ENCODE measurements at places on chromosomes 16 and 17. TPM values are rescaled to one million over a fixed set of nuclear protein-coding genes. Genes with fewer than 3 reads are reported as not detected.

The GGA2 gene
- total RNA-seq, result 64.6 TPM

The FAM171A2 gene
- total RNA-seq, result 2.9 TPM

The IGF2BP1 gene
- not detected for total RNA-seq

DNA sequence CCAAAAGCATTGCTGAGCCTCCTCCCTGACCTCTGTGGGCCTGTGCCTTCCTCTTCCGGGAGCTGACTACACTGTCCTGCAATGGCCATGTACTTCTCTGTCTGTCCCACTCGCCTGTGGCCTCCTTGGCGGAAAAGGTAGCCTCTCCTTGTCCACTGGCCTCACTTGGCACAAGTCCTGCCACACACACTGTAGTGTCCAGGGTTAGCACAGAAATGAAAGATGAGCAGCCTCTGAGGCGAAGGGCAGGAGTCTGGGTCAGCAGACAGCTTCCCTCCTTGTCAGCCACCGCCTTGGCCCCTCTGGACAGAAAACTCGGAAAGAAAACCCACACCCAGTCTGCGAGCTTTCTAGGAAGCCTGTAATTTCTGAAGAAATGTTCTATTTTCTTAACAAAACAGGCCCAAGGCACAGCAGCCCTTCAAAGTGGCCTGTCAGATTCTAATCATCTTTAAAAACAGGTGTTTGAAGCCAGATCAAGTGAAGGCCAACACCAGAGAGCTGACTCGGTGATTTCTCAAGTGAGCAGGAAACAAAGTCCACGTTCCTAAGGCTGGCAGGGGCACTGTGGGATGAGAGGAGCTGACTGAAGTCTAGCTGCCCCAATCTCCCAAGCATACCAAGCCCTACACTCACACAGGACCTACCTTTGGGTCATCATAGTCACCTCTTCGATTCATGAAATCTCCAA lies 67.2 kb downstream of the GTF3C1 start:
- DNase-seq, result no peak

DNA sequence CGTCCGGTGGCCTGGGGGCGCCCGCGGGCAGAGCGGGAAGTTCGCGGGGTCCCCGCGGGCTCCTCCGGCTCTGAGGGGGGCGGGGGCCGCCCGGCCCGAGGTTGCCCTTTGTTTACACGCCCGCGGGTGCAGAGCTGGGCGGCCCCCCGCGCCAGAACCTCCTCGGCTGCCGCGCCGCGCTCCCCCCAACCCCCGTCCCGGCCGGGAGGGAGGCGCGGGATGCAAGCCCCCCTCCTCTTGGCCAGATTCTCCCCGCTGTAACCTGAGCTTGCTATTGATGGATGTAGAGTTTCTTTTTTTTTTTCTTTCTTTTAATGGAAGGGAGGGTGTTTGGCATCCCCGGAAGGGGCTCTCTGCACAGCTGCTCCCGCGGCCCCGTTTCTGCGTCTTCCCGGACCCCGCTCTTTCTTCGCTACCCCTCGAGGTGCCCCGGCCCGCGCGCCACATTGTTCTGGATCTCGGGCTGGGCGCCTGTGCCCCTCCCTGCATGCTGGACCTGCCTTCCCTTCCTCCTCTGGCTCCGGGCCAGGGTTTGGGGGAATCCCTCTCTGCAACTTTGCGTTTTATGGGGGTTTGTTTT lies 646 bp downstream of the CBX2 start:
- no peak for DNase-seq

DNA sequence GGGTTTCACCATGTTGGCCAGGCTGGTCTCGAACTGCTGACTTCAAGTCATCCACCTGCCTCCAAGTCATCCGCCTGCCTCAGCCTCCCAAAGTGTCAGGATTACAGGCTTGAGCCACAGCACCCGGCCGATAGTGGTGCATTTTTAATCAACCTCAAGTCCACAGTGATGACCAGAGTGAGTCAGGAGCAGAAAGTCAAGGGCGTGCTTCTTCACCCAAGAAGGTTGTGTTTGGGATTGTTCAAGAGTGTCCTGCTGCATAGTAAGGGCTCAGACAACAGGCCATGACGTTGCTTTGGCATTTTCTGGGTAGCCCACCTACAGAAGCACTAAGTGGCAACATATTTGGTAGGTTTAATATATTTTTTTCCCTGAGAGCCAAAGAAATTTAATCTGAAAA lies 108.3 kb upstream of the FAM20A start:
- no peak for DNase-seq

GRCh38 chr17:1755252-1755826 lies 6.5 kb upstream of the SERPINF1 start:
- DNase-seq, result no peak

GRCh38 chr16:85833219-85833920 lies 33.9 kb downstream of the COX4I1 start:
- DNase-seq, result no peak

Measured in body of pancreas (tissue), 4 donors.